ENCODE measurements at places on chromosomes 1 and 21.

- peak; percentile 80 for DNase-seq
Measured at GRCh38 chr1:171141688-171142415, 43.2 kb upstream of the FMO2 start.

- DNase-seq: no peak
Measured at GRCh38 chr1:65260851-65261473, 48.4 kb upstream of the DNAJC6 start.

- DNase-seq: no peak
Measured at GRCh38 chr1:41365772-41366454, 4.7 kb downstream of the FOXO6 start.

DNA sequence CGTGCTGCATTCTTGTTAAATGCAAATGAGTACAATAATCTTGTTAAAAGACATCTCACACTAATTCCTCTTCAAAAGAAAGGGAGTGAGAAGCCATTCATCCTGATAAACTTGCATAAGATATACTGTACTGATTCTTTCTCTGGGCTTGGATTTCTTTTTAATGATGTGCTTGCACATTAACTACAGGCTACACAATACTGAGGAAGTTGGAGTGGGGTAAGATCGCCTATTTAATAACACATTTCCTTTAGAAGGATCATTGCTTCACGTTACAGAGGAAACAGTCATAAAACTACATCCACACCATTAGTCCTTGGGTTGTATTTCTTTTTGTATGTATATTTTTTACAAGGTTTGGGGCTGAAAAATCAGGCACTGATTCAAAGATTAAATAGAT lies 36.6 kb downstream of the NRIP1 start:
- no peak for DNase-seq

DNA sequence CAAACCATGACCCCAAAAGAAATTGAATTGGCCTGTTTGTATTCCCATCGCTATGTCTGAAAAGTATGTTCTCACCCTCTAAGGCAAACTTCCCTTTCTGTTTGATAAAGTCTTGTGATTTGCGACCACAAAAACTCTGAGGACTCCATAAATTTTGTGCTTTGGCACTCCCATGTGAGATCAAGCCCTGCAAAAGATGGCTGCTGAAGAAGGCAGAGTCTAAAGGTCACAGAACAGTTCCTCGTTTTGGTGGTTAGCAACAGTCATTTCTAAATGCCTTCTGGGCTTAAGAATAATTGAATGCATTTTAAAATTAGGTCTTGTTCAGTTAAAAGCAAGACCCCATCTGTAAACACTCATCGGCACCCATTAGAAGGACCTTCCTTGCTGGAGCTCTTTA lies 441.6 kb downstream of the OMA1 start:
- no peak for DNase-seq

GRCh38 chr1:183185941-183186490 lies at the start of gene LAMC2:
Gene LAMC2, plus strand, starts transcription at chr1:183186264. Its CDS starts 89 bp downstream, at chr1:183186353.
- DNase-seq: no peak

DNA sequence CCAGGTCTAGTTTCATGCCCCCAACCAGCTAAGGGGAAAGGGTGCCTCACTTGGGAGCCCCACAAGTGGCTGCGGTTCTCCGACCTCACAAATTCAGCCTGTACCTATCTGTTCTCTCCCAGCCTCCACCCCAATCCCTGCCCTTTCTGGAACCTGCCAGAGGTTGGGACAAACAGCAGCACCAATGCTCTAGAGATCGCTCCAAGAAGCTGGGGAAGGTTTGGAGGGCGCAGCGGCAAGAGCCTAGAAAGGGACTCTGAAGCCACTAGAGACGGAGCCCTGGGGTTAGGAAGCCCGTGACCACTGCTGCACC lies 243.4 kb upstream of the VAMP3 start:
- no peak for DNase-seq

- DNase-seq: no peak
Measured at GRCh38 chr1:6591222-6591621, 11.4 kb downstream of the ZBTB48 start.

GRCh38 chr1:185016880-185017279 lies 28.5 kb upstream of the RNF2 start:
- no peak for DNase-seq

DNA sequence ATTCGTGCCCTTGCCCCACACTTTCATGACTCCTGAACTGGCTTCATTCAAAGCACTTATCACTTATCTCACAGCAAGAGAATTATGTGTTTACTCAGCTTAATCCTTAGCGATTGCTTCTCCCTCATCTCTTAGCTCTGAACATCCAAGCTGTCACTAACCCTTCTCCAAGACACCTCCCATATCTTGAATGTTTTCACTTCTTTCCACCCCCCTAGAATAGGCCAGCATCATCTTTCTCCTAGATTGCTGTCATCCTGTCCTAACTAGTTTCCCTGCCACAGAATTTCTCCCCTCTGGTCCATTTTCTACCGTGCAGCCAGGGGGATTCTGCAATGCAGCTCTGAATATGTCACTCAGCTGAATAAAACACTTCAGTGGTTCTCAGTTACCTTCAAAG lies 68.6 kb upstream of the SPATA6 start:
- no peak for DNase-seq

DNA sequence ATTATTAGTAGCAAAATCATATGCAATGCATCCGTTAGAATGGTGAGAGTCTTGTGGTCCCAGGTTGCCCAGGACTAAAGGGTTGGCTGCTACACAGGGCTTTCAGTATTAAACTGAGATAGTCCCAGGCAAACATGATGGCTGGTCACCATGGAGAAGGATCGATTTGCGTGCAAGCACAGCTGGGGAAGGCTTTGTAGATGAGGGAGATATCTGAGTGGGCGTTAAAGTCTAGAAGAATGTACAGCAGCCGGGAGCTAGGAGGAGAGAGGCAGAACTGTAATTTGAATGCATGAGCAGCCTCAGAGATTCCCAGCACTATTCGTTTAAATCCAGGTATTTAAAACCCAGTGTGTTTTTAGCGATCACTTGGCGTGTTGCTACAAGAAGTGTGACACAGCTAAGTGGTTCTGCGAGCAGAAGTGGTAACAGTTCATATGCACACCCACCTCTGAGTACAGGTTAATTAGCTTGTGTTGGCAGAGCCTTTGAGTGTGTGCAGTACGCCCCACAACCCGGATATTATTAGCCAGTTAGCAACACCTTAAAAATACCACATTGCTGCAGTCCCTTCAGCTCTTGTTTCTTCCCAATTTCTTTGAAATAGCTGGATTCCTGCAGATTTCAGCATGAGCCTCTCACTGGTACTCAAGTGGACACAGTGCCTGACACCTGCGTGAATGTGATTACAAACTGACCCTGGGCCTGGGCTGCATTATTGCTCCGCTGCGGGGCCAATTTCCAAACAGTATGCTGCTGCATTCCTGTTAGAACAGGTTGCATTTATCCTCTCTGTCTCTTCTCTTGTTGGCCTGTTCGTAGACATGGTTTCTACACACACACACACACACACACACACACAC lies 67.2 kb upstream of the SCAF4 start:
- no peak for DNase-seq

GRCh38 chr21:23452384-23453083 lies 2154.7 kb downstream of the MRPL39 start:
- no peak for DNase-seq

GRCh38 chr1:222454186-222454585 lies 93.7 kb downstream of the HHIPL2 start:
- DNase-seq: no peak

GRCh38 chr1:203649999-203650836 lies 23.6 kb downstream of the ATP2B4 start:
- no peak for DNase-seq

DNA sequence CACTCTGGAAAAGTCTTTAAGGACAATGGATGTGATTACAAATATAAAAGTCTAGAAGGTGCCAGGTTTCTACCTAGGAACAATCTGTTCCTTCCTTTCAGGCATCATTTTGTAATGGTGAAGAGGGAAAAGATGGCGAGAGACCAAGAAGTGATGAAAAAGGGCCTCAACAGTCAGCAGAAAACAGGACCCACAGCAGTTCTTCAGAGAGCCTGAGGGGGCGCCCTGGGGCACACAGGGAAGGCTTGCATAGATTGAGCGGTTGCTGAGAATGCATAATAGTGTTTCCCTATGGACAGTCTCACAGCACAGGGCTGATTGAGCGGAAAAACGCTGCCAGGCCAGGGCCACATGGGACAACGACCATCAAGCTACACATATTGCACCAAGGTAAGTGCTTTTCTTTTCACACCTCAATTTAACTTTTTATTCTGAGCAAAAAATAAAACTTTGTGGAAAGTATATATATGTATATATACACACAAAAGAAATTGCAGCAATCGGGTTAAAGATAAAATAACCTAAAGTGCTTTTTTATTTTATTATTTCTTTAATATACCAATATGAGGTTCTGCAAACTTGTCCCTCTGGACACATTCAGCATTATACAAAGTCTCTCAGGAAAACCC lies 3.1 kb upstream of the YRDC start:
- DNase-seq: peak; percentile 79

GRCh38 chr1:151510020-151510405 lies 1.2 kb upstream of the CGN start:
- DNase-seq: no peak

DNA sequence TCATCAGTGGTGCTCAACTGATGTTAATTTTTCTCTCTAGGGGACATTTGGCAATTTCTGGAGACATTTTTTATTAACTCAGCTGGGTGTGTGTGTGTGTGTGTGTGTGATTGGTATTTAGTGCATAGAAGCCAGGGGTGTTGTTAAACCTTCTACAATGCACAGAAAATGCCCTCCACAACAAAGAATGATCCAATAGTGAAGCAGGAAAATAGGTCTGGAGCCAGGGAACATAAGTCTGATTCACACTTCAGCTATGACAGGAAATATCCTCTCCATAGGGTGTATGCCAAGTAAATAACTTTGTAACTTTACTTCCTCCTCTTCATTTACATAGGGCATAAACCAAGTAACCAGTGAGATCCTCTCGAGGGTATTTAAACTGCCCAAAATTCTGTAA lies 25.1 kb upstream of the TMEM61 start:
- no peak for DNase-seq

DNA sequence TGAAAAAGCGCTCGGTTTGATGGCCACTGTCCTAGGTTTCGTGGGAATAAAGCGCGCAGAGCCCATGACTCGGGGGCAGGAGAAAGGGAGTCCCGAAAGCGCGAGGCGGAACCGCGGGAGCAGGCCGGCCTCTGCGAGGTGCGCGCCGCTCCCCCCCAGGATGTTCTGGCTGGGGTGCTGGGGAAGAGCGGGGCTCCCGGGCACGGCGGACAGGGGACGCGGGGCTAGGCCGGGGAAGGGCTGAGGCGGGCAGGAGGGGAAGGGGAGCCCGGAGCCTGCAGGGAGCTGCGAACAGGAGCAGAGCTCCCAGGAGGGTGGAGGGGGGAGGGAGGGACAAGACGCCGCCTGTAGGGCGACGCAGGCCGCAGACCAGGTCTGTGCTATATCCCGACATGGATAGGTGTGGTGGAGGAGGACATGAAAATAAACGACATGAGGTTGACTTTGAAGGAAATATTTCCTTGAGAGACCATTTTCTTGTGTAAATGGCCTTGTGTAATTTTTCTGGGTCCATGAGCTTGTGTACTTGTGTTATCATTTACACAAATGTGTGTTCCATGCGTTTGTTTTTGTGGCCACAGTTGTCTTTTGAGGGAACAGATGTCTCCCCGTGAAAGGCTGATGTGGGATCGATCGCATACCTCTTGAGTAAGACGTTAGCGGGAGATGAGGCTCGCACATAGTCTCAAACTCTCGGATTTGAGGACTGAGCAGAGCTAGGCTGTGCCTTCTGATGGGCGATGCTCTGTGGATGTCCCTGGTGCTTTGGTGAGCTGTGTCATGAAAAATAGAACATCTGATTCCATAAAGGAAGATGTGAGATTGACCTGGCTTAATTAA lies 1.3 kb downstream of the PCNT start:
- DNase-seq: no peak

DNA sequence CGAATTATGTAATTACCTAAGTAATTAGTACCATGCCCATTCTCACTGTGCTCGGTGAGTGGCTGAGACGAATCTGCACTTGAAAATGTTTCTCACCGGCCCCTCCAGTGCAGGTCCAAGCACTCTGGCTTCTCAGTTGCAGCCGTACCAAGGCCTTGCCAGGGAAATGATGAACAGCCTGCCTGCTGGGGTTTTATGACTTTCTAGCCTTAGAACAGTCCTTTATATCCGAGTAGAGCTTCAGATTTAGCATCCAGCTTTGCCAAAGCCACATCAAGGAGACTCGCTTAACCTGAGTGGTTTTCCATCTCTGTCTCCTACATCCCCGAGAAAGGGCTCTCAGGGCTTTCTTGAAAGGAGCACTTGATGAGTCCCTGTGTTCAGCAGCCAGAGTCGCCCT lies 83.4 kb downstream of the GREM2 start:
- no peak for DNase-seq

GRCh38 chr1:182389619-182390047 lies 2.0 kb downstream of the GLUL start:
- no peak for DNase-seq

DNA sequence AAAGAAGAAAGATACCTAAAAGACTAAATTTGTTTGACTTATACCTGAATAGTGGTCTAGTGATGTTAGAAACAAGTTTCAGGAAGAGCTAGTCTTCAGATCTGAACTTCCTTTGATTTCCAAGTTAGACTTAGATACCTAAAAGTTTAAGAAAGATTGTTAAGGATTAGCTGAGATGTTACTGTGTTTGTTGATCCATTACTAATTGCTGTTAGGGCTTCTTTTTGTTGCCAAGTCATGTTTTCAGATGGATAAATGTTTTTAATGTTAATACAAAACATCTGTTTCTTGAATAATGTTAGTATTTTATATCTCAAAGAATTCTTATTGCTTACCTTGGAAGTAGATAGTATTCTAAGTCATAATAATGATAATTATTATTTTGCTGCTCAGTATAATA lies 11.6 kb downstream of the GNAI3 start:
- no peak for DNase-seq

DNA sequence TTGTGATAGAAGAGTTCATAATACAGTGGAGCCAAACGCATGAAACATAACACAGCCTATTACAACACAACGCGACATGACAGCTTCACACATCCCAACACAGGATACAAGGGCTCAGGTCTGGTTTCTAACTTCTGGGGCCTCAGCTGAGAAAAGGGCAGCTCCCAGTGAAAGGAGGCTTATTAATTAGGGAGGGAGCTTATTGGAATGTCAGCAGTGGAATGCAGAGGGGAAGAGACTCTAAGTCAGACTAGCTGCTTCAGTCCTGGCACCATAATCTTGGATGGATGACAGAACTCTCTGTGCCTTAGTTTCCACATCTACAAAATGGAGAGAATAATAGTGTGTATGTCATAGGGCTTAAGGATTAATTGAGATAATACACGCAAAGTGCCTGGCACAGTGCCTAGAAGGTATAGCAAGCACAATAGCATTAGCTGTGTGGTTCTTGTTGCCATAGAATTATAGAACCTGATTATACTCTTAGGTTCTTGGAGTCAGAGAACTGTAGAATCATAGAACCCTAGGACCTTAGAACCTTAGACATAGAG lies 22.7 kb upstream of the SLC2A1 start:
- no peak for DNase-seq
